ENCODE measurements at places on chromosomes 3 and 15. TPM values are rescaled to one million over a fixed set of nuclear protein-coding genes. Genes with fewer than 3 reads are reported as not detected.

- peak; percentile 35 for DNase-seq
Observed at GRCh38 chr3:59052803-59053411, 3.1 kb upstream of the CFAP20DC start.

- DNase-seq = no peak
Observed at GRCh38 chr15:36884518-36884875, 215.9 kb downstream of the MEIS2 start.

GRCh38 chr15:60557191-60557618 is 78.3 kb upstream of the ICE2 start:
- DNase-seq = no peak

DNA sequence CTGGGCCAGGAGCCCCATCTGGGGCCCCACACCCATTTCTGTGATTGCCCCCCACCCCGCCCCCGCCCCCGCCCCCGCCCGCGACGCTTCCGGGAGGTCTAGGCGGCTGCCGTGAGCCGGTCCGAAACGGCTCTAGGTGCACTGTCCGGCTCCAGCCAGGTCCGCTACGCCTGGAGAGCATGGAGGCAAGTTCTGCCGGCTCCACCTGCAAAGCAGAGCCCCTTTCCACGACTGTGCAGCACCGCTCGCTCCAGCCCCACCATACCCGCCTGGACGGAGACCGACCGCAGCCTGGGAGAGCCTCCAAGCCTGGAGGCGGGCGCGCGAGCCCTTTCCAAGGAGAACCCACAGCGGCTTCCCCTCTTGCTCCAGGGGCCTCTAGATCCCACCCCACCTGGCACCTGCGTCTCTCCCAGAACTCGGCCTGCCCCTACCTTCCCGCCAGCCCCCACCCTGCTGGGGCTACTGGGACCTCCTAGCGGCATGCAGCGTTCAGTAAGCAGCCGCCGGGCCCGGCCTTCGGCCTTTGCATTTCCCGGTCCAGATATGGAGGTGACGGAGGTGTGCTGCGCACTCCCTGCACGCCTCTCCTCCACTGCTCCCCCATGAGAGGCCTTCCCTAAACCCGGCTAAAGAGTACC is 66.2 kb downstream of the KLF13 start:
- DNase-seq = no peak

Gene CFAP100
- not detected for total RNA-seq

All from A172 (cell line).